ENCODE measurements at places on chromosomes 2 and 18.
A peak's percentile ranks its signal among the peaks of the same experiment; 100 is the strongest.

DNA sequence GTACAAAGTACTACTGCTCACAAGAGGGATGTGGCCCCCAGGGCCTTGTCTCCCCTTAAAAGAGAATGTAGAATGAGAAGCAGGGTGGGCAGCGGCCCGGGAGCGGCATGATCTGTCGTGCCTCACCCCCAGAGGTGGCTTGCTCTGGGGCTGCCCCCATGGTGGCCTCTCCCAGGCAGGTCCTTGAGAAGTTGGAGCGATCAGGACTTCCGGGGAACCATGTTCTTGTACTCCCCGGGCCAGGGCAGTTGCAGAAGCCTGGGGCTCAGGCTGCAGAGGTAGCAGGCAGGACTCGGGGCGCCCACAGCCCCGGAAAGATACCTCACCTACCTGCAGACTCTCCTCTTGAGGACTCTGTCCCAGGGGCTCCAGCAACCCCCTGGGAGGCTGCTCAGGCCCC is 62.6 kb downstream of the CYP26B1 start:
- no peak for DNase-seq

DNA sequence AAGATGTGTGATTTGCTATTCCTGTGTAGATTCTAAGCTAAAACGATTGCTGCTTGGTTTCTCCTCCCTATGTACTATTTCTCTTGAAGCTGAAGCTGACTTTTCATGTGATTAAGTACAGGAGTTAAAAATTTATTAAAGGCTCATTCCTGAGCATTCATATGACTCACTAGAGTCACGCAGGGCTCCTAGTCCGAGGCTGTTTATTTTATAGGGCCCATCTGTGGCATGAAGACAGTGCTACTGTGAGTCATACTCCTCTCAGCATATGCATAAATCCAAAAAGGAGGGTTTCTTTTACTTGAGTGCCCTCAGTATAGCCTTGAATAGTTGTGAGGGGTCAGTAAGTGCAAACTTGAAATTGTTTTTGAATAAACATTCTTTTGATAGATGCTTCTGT is 378.8 kb downstream of the PTPRM start:
- DNase-seq = peak; percentile 96

DNA sequence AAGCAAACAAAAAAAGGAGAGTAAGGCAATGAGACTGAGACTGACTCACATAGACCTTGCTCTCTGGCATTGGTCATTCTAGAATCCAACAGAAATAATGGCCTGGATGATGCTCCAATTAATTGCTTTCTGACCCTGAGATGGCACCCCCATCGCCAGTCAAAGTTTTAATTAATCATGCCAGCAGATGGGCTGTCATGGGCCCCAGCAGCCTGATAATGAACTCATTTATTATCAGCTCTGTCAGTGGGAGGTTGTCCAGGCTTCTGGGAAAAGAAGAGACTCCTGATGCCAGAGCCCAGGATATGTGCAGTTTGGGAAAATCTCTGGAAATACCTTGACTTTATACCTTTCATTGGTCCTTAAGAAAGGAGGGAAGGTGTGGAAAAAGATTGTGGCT is 115.2 kb downstream of the XRCC5 start:
- DNase-seq = no peak

DNA sequence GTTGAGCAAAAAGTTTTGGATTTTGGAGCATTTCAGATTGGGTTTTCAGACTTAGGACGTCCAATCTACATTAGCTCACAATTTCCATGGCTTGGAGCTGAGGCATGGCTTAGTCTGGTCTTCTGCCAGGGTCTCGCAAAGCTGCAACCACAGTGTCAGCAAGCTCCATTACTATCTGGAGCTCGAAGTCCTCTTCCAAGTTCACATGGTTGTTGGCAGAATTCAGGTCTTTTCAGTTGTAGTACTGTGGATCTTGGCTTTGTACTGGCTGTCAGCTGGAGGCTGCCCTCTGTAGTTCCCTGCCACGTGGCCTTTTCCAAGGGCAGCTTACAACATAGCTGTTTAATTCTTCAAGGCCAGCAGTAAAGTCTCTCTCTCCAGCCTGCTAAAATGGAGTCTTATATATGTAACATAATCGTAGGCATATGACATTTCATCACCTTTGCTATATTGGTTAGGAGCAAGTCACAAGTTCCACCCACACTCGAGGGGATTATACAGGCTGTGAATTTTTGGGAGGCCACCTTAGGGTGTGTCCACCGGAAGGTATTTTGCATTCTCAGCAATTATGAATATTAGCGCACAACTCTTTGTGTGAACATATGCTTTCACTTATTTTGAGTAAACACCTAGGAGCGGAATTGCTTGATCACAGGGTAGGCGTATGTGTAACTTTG is 41.5 kb upstream of the EPC2 start:
- DNase-seq = no peak

DNA sequence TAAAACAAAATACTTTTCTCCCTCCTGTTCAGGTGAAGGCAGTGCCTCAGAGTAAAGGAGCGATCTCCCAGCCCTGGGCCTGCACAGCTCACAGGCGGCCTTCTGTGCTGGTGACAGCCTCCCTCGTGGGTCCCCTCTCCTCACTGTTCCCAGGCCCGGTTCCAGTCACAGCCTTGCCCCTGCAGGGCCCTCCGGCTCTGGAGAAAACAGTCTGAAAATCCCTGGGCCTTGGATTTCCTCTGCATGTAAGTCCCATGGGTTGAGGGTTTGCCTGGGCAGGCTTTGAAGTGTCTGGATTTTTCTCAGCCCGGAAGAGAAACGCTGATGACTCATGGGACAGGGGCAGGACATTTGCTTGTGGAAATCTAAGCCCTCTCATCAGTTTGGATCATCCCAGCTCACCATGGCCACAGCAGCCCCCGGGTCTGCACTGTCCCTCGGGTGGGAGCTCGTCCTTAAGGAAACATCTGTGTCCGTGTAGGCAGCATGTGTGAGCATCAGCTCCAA is 186.1 kb upstream of the RAB12 start:
- DNase-seq = peak; percentile 81

DNA sequence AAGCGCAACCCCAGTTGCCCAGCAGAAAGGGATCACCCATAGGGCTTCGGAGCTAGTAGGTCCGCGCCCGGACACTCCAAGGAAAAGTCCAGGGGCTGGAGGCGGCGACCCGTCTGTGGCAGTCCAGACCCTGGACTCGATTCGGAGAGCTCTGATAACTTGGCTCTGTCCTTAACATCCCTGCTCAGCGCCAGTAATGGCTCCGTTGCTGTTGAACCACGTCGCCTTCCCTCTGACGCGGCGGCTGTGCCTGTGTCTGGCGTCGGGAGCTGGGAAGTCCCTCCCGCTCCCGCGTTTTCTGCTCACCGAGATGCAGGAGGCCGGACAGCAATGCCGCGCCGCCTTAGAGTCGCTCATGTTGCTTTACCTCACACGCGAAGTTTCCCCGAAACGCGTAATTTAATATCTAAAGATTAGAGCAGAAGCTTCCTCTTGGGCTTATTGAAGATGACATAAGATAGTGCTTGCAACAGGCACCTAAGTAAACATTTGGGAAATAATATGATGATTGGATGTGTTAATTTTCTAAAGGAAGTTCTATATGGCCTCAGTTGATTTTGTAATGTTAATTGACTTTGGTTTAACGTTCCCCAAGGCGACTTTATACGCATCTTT is 1.3 kb upstream of the ZBTB14 start:
- DNase-seq = peak; percentile 90

GRCh38 chr2:228700638-228701037 is 519.2 kb upstream of the SPHKAP start:
- DNase-seq = peak; percentile 89

GRCh38 chr2:62363166-62363565 is 142.8 kb downstream of the TMEM17 start:
- DNase-seq = no peak

DNA sequence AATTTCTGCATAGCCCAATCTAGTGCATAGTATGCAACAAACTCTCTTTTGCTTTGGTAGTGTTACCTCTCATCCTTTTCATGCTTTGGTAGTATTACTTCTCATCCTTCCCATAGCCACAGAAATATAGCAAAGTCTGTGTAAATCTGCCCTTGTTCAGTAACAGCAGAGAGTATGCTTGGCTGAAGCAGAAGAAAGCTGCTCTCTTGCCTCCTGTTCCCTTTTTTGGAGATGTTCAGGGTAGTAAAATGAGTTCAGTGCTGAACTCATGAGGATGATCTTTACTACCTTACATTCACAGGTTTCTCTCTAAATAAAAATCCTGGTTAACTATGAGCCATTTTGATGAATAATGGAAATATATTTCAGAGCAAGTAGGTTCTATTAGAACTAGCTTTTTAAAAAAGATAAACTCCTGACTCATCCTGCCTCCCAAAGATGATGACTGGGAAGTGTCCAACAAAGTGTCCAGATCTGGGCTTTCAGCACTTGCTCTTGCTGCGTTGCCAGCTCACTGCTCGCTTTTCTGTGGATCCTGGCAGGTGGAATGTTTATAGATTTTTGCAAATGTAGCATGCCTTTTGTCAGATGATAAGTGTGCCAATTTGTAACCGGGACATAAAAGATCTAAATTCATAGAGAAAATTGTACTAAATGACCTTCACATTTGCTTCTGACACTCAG is 29.4 kb upstream of the CHMP3 start:
- peak; percentile 25 for DNase-seq

GRCh38 chr2:184114439-184114838 is 483.9 kb upstream of the ZNF804A start:
- no peak for DNase-seq

DNA sequence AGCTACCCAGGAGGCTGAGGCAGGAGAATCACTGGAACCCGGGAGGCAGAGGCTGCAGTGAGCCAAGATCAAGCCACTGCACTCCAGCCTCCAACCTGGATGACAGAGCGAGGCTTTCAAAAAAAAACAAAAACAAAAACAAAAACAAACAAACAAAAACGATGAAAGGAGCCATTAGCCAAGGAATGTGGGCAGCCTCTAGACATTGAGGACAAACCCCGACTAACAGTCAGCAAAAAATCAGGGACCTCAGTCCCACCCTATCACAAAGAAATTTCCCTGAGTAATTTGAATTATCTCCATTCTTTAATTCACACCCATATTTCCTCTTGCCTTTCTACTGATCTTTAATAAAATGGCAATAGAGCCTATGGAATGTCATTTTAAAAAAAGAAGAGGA is 75.8 kb downstream of the MBD2 start:
- no peak for DNase-seq

GRCh38 chr2:216735668-216736067 is 40.3 kb upstream of the IGFBP5 start:
- DNase-seq = no peak

GRCh38 chr2:198356157-198356556 is 551.8 kb downstream of the PLCL1 start:
- no peak for DNase-seq

- no peak for DNase-seq
These were observed 95.2 kb downstream of the ZEB2 start for GRCh38 chr2:144424559-144425240.

DNA sequence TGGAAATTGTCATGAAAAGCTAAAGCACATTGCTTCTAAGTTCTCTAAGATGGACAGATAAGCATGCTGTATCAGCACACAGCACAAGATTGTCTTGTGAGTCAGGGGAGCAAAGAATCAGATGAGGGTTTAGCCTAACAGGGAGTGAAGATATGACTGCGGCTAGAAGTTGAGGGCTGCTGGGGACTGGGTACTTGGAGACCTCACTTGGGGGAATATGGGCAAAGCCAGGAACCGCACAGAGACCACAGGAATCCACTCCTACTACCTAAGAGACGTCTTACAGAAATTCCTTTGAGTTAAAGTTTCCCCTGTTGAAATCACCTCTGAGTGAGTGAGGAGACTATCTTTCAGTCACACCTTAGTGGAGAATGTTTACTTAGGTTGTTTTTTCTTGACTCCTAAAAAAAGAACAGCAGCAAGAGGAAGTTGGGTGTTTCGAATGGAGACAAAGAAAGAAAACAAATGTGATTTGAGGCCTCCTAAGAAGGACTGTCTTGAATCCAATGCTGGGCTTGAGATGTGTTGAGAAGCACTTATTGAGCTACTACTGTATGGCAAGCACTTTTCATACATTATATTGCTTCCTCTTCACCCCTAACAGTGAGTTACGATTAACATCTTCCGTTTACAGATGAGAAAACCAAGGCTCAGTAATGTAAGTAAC is 100.7 kb downstream of the ANKRD44 start:
- DNase-seq = no peak

DNA sequence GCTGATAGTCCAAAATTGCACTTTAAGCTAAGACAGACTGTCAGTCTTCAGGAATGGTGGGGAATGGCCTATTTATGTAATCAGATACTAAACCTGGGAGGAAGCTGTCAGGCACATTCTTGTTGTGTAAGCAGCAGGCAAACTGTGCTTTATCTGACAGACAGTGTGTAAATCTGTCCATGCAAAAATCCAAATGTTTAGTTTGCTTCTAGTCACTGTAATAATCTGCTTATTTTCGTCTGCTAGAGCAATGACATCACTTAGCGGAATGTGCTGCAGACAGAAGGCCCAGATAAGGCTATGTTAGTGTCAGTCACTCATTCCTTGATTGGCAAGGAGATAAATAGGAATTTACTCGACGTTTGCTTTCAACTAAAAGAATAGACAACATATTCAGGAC is 263.5 kb downstream of the ZNF407 start:
- peak; percentile 85 for DNase-seq

- no peak for DNase-seq
These were observed 33.6 kb downstream of the HJURP start for GRCh38 chr2:233820774-233821105.

- DNase-seq = no peak
These were observed 207.1 kb upstream of the SMAD2 start for GRCh38 chr18:48137374-48138081.

DNA sequence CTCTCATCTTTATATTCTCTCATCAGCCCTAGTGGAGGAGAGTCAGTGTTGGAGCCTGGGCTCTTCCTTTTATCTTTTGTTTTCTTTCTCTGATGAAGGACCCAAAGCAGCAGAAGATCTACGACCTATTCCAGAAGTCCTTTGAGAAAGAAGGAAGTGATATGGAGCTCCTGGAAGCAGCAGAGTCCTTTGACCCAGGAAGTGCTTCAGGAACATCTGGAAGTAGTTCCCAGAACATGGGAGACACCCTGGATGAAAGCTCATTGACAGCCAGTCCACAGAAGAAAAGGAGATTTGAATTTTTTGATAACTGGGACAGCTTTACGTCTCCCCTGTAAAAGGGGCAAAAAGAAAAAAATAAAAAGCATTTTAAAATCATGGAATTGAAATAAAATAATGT is 16.0 kb upstream of the RPL37A start:
- DNase-seq = no peak

DNA sequence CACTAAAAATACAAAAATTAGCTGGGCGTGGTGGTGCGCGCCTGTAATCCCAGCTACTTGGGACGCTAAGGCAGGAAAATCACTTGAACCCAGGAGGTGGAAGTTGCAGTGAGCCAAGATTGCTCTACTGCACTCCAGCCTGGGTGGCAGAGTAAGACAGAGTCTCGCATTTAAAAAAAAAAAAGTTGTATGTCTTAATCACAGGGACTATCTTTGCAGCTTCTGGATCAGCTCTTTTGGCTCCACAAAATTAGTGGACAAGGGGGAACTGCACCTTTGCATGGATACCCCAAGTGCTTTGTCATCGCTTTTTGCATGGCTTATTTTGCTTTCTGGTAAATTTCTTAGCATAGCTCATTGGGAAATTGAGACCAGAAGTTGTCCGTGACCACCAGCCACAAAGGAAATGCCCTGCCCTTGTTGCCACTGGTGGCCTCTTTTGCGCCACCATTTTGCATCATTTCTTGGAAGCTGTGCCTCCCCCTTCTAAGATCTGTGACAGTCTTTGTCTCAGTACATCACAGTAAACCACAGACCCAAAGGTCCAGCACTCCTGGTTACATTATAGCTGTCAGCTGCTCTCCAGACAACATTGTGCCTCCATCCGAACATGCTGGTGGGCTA is 43.9 kb upstream of the PCBP1 start:
- DNase-seq = no peak

All from iris pigment epithelial cell (primary cell).